Hematopoietic multipotent progenitor cell treated with erythropoietin and hydrocortisone succinate and interleukin-3 and kit ligand, for 17 days (in vitro differentiated cells): ENCODE measurements at places on chromosomes 4 and X.
A peak's percentile ranks its signal among the peaks of the same experiment; 100 is the strongest.

- DNase-seq, result no peak
These were observed 52.9 kb downstream of the MAP7D2 start for GRCh38 chrX:20063716-20064351.

DNA sequence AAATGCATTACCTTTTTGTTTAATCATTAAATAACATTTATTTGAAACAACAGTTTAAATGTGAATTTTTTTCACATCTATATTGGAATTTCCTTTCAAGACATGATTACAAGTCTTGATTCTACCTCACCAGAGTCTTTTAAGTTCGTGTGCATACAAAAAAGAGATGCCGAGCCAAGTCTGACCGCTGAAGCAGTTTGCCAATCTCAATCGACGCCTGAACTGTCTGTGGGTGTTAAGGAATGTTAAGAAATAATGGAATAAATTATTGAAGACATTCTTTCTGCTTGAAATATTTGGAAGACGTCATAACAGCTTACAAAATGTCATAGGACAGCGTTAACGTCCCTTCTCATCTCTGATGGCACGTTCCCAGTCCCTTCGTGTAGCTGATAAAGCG is 27.9 kb upstream of the TNIP3 start:
- DNase-seq, result no peak

DNA sequence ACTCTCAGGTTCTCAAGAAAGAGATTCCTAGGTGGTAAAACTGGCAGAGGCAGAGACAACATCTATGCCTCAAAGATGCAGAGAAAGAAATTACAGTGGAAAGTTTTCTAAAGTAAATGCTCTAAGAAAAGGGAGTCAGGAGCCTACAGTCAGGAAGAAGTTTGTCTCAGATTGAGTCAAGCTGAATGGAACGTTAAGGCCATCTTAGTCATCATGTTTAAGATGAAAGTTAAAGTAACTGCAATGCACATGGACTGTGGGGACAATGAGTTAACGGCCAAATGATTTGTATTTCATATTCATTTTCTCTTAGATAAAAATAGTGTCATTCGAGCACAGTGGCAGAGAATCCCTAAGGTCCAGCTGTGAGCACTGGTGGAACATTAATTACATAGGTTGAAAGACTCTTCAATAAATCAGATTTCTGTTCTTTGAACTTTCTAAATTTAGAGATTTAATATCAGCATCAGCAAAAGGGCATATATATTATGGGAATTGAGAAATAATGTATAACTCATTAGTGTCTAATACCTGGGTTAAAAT is 384.6 kb downstream of the DTHD1 start:
- DNase-seq, result no peak

GRCh38 chr4:89290727-89291516 is 16.7 kb downstream of the GPRIN3 start:
- no peak for DNase-seq

- no peak for DNase-seq
These were observed 224.2 kb upstream of the EMCN start for GRCh38 chr4:100742045-100742444.

DNA sequence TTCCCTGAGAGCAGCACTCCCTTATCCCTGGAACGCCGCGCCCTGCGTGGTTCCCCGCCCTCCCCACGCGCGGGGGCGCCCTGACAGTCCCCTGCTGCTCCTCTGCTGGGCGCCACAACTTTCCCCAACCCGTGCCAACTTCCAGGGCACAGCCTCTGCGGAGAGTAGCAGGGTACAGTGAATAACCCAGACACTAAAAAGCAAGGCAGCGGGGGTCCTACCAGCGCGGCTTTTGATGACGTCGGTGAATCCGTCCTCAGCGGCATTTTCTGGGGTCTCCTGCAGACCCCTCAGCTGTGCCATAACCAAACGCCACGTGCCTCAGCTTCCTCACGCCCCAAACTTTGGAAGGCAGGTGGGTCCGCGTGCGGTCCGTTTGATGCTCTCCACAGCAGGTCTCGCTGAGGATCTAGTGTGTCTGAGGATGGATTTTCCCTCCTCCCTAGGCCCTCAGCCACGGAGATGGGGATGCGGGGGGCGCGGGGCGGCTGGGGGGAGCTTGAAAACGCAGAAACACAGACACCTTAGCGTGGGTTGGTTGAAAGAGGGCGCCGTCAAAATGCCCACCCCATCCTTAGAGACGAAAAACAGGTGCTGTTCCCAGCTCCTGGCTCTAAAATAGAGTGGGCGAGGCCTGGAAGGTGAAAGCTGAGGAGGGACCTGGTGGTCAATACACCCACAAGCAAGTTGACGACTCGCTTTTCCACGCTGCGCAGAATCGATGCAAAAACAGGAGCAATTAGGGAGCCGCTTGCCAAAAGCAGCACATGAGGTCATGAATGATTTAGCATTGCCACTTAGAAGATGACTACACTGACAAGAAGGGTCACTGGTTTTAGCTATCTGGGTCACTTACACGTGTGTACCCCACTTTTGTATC is 405.6 kb downstream of the FAM47A start:
- DNase-seq, result no peak

GRCh38 chr4:5399790-5400421 is 308.5 kb downstream of the EVC2 start:
- no peak for DNase-seq

DNA sequence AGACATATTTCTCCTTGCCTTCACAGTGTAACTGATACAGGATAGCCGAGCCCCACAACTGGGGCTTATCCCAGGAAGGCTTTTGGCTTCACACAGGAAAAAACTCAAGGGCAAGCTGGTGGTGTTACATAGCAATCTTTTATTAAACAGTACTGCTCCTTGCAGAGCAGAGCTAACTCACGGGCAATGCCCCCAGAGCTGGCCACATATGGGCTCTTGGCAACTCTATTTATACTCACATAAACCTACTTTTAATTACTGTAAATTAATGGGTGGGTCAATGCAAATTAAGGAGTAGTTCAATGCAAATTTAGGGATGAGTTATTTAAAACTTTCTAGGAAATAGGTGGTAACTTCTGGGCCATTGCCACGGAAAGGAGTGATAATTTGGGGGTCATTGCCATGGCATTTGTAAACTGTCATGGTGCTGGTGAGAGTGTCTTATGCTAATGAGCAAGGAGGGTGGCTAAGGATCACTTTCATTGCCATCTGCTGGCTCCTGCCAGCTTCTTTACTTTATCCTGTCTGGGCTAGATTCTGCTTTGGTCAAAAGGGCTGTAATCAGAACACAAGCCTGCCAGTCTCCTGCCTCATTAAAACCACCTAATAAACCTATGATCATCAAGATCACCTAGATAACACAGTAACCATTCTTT is 288.8 kb downstream of the CENPC start:
- DNase-seq, result no peak

GRCh38 chr4:167431371-167431770 is 197.1 kb upstream of the SPOCK3 start:
- no peak for DNase-seq

GRCh38 chr4:1472911-1473518 is 66.8 kb upstream of the NKX1-1 start:
- DNase-seq, result no peak

- DNase-seq, result no peak
These were observed 268.6 kb upstream of the VCX start for GRCh38 chrX:7574325-7574724.

DNA sequence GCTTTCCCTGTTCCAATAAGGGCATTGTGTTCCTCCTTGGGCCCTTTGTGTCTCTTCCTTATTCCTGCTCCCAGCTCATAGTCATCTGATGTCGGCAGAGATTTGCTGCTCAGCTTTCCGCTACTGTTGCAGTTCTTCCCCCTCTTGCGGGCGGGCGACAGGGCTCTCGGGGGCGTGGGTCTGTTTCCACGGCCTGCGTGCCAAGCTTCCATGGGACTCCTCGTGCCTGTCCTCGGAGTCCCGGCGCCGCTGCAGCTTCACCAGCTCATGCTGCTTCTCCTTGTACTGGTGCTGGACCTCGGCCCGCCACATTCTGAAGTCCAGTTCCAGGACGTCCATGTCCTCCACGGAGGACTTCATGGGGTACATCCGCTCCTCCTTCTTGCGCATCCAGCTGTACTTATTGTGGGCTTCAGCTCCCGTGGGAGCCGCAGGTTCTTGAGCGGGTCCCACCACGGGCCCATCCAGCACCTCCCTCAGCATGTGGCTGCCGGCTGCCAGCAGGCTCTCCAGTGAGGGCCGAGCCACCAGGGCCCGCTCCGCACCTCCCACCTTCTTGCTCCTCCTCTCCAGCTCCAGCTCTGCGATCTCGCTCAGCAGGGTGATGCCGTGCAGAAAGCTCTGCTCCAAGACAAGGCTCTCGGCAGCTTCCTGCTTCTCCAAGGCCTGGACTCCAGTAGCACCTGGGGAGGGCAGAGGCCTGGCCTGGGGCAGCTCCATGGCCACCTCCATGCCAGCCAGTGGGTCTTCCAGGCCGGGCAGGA is 74.1 kb upstream of the UCP1 start:
- DNase-seq, result no peak

DNA sequence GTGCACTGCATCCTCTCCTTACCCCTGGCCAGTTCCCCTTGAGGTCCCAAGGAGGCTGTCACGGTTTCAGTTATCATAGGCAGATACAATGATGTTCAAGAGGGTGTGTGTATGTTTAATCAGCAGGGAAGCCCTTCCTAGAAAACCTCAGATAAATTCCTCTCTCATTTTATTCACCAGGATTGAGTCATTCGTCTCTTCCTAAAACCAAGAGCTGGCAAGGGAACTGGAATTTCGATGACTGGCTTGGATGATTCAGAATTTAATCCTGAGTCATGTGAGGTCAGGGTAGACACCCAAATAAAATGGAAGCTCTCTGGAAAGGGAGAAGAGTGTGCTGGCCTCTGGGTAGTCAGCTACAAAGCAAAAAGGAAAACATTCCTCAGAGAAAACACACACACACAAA is 106.2 kb upstream of the RAPGEF2 start:
- peak; percentile 39 for DNase-seq

GRCh38 chr4:157655096-157655809 is 434.7 kb downstream of the GRIA2 start:
- no peak for DNase-seq

- DNase-seq, result peak; percentile 63
These were observed 168.7 kb downstream of the SCFD2 start for GRCh38 chr4:53196882-53197771.

GRCh38 chr4:112927544-112927943 is 121.9 kb upstream of the ANK2 start:
- no peak for DNase-seq

DNA sequence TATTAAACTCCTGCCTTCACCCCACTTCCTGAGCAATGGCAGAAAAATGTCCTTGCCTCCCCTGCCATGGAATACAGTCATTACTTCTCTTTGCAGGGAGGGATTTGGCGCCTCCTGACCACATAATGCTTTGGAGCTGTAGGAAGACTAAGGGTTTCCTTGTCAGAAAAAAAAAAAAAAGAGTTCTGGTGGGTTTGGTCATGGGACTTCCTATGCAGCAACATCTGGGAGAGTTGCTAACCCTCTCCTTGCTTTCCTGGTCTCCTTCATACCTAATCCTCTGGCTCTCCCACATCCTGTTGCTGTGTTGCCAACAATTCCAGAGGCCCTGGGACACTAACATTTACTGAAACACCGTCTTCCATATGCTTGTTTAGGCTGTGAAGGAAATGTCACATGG is 75.1 kb upstream of the MBNL3 start:
- DNase-seq, result no peak

GRCh38 chrX:119757979-119758730 is at the start of gene SOWAHD:
Gene SOWAHD (plus strand): TSS chrX:119758588. CDS start chrX:119758668, 80 bp downstream.
- no peak for DNase-seq

DNA sequence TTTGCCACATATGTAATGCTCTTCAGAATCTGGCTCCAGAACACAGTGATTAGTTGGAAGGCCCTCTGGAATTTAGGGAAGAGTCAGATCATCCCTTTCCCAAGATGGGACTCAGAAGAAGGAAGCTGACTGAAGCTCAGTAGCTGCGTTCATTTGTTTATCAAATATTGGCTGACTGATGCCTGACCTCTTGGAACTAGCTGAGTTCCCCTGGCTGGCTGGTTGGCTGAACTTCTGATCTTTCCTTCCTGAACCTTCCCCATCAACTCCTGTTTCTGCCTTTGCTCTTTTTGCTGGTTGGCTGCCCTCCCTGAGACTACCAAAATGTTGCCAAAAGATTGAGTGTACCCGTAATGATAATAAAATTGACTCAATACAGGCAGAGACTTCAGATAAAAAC is 866.5 kb upstream of the INTU start:
- no peak for DNase-seq

DNA sequence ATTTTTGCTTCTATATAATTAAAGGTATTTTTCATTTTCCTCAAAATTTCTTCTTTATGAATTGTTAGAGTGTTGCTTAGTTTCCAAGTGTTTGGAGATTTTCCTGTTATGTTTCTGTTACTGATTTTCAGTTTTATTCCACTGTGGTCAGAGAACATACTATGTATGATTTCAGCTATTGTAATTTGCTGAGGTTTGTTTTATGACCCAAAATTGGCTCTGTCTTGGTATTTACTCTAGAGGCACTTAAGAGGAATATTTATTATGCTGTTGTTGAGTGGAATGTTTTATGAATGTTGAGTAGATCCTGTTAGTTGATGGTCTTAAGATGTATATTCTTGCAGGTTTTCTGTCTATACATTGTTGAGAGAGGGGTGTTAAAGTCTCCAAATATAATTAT is 263.5 kb downstream of the PABPC4L start:
- no peak for DNase-seq

GRCh38 chr4:28073860-28074555 is 1213.4 kb downstream of the STIM2 start:
- no peak for DNase-seq

DNA sequence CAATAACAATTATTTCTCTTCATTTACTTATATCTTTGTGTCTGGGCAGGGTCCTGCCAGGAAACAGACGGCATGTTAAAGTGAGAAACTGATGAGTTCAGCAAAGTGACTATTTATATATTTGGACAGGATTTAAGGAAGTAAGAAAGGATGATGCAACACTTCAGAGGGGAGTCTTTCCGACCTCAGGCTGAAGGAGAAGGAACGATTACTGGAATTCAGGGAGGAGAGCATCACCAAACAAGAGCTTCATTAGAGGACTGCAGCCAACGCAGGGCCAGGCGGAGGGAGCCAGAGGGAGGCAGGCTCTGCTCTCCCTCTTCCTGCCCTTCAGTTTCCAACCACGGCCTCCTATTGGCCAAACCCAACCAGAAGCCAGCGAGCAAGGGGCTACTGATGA is 1.5 kb upstream of the TLR7 start:
- no peak for DNase-seq

- no peak for DNase-seq
These were observed 215.5 kb upstream of the UGT8 start for GRCh38 chr4:114383067-114383466.
